Stimulated activated CD4-positive, alpha-beta T cell treated with anti-CD3 and anti-CD28 coated beads, TNF-alpha, amount 100 ng/mL, for 4 hours (primary cell): ENCODE measurements at places on chromosomes 1 and 21.

DNA sequence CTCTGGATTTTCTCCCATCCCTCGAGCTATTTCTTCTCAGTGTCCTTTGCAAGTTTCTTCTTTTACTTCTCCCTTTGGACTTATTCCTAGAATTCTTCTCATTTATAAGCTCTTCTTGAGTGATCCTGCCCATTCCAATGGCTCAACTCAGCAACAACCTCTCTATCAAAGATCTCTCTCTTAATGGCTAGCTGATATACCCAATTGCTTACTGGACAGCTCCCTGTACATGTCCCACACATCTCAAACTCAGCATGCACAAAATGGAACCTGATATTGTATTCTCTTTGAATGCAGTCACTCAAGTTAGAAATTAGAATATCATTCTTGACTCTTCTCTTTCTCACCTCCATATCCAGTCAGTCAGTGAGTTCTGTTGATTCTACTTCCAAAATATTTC, 48.6 kb downstream of the SLC25A24 start:
- DNase-seq: no peak

DNA sequence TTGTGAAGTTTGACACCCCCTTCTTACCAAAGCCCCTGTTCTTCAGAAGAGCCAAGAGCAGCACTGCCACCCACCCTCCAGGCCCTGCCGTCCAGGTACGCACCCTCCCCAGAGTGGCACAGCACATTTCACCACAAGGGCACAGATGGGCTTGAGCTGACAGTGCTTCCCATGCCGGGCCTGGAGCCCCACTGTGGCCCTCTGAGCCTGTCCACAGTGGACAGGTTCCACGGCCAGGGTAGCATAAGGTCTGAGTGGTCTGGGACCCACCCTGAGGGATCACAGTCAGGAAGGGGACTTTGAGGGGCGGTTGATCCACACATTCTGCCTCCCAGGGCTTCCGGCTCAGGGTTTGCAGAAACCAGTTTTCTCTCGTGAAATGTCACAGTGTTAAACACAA, 28.6 kb upstream of the PDXK start:
- no peak for DNase-seq

DNA sequence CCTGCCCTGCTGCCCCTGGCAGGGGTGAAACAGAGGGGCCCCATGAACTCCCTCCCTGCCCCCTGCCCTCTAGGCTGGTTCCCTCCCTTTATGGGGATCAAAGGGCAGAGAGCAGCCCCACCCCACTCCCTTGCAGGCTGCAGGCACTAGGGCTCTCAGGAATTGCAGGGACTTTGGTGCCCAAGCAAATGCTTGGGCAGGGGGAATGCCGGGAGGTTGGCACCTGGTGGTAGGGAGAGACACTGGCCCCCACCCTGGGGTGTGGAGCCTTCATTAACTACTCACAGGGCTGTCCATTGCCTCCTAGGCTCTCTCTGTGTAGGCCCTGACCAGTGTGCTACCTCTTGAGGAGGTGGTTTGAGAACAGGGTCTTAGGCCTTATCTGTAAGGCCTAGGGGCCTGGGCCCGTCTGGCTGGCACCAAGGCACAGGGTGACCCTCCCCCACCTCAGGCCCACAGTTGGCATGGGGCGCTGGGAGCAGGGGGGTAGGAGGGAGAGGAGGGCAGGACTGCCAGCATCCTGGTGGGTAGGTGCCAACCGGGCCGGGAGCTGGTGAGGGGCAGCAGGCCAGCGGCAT, 4.7 kb downstream of the ZBTB7B start:
- no peak for DNase-seq

DNA sequence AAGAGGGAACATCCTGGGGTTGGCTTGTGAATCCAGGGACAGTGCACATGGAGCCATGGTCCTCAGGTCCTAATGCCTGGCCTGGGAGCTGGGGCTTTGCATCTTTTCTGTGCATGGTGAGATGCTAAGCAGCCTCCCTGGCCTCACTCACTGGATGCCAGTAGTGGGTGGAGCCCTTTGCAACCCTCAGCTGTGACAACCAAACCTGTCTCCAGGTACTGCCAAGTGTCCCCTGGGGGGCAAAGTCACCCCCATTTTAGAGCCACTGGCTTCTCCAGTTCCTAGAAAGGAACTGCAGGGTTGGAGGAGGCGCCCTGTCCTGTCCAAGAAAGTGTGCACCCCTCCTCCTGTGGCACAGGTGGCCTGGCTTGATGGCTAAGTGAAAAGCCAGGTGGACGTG, 44.6 kb upstream of the GRIK3 start:
- DNase-seq: no peak

DNA sequence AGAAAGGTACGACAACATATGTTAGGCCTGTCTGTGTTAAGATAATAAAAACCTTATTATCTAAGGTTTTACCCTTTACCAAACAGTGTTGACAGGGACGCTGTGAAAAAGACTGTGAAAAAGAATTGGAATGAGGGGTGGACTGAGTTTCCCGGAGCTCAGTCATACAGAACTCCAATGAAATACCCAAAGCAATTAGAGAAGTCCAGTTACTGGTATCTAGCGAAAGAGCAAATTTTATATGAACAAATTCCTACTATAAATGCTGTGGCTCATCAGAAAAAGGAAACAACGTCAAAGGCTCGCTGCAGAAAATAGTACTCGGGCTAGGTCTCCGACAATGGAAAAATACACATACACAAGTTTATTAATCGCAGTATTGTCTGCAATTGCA, 708 bp upstream of the RBBP5 start:
- DNase-seq: no peak
